Right atrium auricular region (tissue), 2 donors: ENCODE measurements at places on chromosomes 5 and 9. TPM values are rescaled to one million over a fixed set of nuclear protein-coding genes. Genes with fewer than 3 reads are reported as not detected.

TMEM245 gene
- total RNA-seq = 89.0 TPM

SLC36A2 gene
- not detected for total RNA-seq

MCTP1 gene
- total RNA-seq = 10.0 TPM

CCDC69 gene
- total RNA-seq = 202 TPM

SLC23A1 gene
- total RNA-seq = not detected

IL9 gene
- total RNA-seq = not detected

DNA sequence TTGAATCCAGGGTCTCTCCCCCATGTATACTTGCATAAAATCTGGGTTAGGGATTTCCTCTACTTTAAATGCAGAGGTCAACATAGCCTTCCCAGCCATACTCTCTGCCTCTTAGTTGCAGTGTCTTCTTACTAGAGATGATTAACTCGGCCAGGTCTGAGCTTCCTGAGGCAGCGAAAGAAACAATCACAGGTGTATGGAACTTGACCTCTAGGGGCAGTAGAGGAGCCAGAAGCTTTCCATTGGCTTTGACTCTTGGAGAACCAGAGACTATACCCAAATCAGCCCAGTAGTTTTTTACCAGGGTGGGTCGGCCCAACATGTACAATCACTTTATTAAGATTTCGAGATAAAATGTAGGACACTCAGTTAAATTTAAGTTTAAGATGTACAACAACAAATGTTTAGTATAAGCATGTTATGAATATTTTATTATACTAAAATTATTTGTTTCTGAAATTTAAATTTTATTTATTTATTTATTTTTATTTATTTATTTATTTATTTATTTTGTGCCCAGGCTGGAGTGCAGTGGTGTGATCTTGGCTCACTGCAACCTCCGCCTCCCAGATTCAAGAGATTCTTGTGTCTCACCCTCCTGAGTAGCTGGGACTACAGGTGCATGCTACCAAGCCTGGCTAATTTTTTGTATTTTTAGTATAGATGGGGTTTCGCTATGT is 48.0 kb upstream of the DMRT3 start:
- DNase-seq = no peak

- DNase-seq = no peak
Observed at GRCh38 chr9:76370396-76371023, 23.7 kb downstream of the RFK start.

DNA sequence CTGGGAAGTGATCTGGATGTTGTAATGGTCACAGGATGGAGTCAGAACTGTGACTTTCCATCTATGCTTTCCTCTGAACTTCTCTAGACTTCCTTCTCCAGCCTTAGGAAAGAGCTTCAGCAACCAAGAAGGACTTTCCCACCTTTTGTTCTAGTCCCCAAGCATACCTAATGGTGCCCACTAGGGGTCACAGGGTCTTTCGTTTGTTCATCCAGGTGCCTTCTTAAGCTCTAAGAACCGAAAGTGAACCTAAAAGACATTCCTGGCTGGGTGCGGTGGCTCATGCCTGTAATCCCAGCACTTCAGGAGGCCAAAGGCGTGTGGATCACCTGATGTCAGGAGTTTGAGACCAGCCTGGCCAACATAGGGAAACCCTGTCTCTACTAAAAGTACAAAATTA is 1.8 kb upstream of the WNT8A start:
- DNase-seq = no peak

GRCh38 chr5:107698286-107698685 is 27.5 kb upstream of the EFNA5 start:
- DNase-seq = no peak

DNA sequence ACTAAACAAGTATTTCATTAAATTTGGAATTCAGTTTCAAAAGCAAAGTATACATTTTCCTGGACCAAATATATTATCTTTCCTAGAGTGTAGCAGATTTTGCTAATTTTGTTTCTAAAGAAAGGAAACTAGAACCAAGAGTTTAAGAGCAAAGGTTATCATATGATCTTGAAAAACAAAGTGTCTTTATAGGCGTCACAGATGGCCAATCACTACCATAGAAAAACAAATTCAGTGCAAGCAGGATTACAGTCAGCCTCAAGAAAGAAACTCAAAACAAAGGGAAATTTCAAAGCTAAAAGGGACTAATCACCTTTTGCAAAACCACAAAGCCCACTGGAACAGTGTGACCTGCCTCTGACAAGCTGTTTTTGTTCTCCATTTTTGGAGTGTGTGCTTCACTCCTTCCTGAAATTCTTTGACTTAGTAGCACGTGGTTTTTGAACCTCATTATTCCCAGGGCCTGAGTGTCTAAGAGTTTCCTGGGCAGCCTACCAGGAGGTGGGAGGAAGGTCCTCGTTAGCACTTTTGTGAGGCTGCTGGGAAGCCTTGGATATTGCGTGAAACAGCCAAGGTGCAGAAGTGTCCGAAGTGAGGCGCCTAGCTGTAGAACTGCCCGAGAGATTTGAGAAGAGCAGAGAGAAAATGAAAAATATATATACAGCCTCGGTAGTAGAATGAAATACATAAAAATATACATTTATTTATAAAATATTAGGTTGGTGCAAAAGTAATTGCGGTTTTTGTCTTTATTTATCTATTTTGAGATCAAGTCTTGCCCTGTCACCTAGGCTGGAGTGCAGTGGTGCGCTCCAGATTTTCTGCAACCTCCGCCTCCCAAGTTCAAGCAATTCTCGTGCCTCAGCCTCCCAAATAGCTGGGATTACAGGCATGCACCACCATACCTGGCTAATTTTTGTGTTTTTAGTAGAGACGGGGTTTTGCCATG is 246.1 kb downstream of the MARCHF11 start:
- DNase-seq = no peak

DNA sequence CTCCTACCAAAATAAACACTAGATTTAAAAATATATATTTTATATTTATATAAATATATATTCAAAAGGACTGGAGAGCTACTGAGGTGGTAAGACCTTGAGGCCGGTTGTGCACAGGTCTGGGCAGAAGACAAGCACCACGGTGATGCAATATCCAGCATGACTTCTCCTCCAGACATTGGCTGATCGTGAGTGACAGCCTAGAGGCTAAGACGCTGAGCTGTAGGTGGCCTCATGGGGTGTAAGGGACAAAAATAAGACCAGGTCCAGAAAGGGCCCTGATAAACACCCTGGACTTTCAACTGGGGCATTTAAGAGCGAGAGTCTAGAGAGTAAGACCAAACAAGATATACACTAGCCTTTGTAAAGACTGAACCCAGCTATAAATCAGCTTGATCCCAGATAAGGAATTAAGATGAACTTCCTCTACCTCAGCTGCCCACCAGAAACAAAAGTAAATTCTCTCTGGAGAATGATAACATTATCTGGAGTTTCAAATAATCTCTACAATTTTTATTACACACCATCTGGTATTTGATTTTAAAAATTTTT is 14.2 kb upstream of the C5orf47 start:
- no peak for DNase-seq

GRCh38 chr5:139413963-139414362 is 10.1 kb upstream of the SPATA24 start:
- no peak for DNase-seq

GRCh38 chr9:113380869-113381378 is 4.1 kb upstream of the HDHD3 start:
- DNase-seq = no peak
